ENCODE measurements at places on chromosomes 12 and 14. TPM values are rescaled to one million over a fixed set of nuclear protein-coding genes. Genes with fewer than 3 reads are reported as not detected.

TTC6 gene
- not detected for total RNA-seq

GARIN6 gene
- total RNA-seq = not detected

FOXA1 gene
- not detected for total RNA-seq

NOXRED1 gene
- 0.18 TPM for total RNA-seq

ANO2 gene
- total RNA-seq = not detected

All from foreskin keratinocyte (primary cell).